Fibroblast of pulmonary artery (primary cell): ENCODE measurements at places on chromosomes 5 and 9.

- DNase-seq, result peak; percentile 92
These were observed 46.2 kb upstream of the FBXW11 start for GRCh38 chr5:172052450-172053236.

DNA sequence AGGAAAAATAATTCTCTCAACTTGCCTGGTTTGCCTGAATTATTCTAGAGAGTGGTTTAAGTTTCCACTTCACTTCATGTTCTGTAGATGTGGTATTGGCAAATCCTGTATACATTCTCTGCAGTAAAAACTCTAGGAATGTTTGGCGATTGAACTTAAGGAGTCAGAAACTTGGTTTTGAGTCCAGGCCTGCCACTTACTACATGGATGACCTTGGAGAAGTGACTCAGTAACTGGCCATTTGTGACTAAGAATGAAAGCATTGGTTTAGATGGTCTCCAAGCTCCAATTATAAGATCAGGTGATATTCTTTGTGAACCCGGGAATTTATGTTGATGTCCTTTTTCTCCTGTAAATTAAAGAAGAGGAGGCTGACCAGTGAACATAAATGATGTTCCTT is 233.8 kb downstream of the GAS1 start:
- peak; percentile 52 for DNase-seq

DNA sequence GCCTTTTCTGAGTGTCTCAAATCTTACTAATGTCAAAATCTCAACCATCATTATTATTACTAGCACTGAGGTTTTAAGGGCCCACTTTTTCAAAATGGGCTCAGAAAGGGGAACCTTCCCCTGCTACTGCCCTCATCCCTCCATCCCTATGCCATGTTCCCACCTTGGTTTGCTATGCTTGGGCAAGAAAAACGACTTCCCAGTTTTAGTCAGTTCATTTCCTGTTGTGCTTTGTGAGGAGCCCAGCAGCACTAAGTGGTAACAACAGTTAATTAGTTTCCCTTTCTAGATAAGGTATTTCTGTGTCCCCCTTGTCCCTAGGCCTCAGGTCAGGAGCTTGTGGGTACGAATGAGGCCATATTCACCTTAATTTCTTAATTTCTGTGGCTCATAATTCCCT is 595.2 kb downstream of the RAB3C start:
- DNase-seq, result no peak

DNA sequence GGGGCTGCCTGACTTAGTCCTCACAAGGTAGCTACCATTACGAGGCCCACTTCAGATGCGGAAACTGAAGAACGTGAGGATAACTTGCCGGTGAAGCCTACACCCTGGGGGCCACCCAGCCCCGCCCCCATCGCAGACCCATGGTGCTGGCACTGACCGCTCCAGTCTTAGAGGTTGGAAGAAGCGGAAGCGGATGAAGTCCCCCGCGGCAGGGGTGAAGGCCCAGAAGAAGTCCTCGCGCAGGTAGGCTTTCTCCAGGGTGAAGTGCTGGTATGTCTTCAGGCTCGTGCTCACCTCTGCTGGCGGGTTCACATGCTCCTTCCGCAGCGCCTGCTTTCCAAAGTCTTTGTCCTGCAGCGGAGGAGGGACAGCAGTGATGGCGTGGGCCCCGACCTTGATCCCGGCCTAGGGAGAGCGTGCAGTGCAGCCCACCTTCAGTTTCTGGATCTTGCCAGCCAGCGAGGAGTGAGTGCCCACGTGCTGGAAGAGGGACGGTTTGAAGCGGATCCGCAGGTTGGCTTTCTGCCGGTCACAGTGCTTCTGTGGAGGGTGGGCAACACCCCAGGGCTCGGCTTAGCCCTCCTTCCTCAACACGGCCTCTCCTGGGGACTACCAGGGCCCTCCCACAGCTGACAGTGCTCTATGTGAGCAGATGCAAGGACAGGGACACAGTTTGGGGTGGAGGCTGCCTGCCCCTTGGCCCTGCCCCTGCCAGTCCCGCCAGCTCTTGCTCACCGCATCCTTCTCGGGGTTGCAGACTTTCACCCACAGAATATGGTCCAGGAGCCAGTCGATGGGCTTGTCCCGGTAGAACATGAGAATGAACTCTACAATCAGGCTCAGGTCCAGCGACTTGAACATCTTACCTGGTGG is 5.2 kb downstream of the LTC4S start:
- no peak for DNase-seq

GRCh38 chr5:56344594-56344993 is 111.5 kb upstream of the ANKRD55 start:
- no peak for DNase-seq

DNA sequence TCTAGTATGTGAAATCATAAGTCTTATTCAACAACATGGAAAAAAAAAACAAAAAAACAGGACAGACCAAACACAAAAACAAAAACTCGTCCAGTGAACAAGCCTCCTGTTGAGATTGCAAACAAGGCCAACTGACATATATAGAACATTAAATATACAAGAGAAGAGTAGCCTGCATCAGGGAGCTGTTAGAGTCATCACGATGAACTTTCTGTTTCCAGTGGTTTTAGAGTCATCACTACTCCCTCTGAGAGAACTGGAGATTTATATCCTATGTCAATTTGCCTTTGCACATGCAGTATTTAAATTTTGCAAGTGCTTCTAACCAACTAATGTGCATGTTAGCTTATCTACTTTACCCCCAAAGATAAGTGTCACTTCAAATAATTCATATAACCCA is 9.9 kb downstream of the SNCAIP start:
- no peak for DNase-seq

DNA sequence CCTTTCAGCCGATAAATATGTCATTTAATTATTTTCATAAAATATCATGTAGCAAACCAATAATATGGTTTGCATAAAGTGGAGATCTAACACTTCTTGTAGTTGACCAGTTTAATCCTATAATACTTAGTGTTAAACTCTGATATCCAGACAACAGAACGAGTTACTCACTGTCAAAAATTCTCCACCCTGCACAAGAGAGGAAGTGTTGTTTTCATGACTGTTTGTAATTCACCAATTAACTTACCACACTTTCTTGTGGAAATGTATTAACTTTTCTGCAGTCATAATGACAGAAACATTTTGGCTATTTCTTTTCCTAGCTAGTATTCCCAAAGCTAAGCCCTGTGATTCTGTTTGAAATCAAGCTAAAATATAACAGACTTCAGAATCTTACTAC is 555.3 kb upstream of the FTMT start:
- DNase-seq, result no peak

- no peak for DNase-seq
These were observed 20.1 kb downstream of the TTC1 start for GRCh38 chr5:160029004-160029403.

DNA sequence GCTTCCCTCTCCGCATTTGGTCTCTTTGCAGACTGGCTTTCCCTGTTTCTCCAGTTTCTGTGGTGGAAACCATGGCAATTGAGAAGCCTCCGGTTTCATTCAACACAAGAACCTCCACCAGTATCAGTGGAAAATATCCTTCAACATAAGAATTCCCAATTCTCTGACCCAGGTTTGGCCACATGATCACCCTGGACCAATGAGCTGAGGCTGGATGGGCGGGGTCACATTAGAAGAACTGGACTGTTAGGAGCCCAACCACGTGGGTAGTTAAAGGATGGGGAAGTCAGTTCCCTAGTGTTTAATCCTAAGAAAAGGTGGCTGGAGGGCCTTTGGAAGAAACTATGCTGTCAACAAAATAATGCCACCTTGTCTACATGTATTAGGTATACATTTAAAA is 336.3 kb downstream of the DMRT2 start:
- no peak for DNase-seq

DNA sequence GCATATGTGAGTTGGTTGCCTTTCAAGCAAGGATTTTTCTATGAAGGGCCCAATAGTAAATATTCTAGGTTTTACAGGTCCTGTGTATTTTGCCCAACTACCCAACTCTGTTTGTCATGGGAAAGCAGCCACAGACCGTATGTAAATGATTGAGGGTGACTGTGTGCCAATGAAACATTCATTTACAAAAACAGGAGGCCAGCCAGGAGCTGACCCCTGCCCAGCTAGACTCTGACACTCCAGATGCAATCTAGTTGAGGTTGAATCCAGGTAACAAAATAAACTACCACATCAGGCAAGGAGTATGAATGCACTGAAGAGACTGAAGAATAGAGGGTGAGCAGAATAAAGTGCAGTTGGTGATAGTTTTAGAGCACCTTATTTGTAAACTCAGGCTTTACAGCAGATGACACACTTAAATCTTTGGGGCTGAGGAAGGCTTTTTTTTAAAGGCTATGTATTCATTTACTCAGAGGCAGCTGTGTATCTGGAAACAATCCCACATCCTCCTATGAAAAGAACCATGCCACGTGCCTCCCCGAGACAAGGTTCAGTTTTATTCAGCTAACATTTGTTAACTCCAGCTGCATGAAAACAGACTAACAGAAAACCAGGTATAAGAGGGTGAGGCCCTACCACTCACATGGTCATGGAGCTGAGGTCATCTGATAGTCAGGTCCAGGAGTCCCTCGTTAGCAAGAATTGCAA is 60.7 kb downstream of the SLC1A1 start:
- peak; percentile 54 for DNase-seq

DNA sequence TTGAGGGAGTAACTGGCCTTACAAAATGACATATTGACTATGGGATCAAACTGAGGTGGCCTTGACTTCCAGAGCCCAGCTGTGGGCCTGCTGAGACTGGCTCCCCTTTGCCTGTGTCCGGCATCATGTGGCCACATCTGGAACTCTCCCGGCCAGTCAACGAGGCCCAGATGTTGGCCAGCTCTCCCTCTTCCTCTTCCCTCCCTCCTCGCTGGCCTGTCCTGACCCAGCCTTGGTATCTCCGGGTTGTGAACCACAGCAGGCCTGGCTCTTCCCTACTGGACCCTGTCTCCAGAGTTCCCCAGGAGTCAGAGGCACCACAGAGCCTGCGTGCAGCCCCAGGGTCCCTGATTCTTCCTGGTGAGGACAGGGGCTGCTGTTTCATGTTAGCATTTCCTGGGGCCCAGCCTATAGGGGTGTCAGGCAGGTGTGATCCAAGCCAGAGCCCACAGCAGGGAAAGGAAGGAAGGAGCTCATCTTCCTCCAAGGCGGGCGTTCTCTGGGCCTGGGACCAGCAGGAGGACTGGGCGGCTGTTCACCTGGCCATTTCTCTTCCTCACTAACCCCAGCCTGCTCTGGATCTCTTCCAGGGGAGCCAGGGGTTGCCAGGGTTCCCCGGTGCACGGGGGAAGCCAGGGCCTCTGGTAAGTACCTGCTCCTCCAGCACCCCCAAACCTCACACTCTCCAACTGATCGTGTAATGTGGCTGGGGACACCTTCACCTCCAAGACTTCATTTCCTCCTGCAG is 81.2 kb downstream of the COL27A1 start:
- no peak for DNase-seq

DNA sequence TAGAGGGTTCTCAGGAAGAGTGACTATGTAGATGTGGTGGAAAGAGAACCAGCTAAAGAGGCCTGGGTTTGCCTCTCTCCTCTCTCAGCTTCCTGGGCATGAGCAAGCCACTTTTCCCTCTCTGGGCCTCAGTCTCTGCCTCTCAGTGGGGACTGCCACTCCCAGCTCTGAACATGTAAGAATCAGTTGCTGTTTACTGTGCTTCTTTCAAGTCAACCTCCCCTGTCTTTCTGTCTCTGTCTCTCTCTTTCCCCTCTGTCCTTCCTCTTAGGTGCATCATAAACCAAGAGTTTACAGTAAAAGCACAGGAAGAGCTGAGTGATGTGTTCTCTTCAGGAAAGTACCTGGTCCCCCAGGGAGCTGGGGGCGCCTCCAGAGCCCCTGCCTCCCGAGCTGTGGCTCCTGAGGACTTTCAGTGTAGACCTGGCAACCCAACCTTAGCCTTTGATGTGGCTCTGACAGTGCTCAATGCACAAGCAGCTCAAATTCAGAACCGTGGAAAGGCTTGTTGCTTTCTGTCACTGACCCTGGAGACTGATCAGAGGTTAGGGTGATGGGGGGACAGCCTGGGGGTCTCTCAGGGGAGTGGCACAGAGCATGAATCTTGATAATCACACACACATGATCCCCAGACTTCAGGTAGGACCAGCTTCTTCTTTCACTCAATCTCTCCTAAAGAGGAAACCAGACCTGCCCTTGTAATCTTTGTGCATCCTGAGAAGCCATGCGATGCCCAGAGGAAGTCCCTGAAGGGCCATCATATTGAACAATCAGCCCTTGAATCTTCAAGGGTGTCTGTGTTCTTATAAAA is 59.4 kb upstream of the TNFSF8 start:
- no peak for DNase-seq

DNA sequence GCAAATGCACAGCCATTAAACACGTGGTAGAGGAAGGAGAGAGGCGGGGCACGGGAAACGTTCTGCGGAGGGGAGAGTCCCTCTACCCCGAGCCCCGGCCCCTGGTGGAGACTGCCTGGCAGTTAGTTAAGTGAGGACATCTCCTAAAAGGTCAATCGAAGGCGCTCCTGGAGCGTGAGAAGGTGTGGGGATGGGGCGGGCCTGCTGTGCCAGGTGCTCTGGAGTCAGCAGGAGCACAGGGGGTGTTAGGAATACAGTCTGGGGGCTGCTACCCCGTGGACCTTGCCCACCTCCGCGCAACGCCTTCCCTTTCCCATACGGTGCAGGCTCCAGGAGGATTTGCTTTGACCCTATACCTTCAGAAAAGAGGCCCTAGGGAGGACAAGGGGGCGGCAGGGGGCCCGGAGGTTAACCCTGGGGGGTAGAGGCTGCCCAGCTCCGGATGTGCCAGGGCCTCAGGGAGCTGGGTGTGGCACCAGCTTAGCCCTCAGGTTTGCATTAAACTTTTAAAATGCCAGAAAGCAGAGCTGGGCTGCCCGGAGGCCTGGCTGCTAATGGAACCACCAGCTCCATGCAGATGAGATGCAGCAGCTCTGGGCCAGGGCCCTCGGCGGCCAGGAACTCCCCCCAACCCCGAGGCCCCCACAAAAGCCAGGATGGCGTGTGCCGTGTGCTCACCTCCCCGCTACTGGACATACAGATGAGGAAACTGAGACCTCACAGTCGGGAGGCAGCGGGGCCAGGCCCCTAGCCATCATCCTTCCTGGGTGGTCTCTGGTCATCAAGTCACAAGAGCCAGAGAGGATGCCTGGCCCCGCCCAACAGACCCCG is 39.2 kb downstream of the NACC2 start:
- DNase-seq, result no peak

DNA sequence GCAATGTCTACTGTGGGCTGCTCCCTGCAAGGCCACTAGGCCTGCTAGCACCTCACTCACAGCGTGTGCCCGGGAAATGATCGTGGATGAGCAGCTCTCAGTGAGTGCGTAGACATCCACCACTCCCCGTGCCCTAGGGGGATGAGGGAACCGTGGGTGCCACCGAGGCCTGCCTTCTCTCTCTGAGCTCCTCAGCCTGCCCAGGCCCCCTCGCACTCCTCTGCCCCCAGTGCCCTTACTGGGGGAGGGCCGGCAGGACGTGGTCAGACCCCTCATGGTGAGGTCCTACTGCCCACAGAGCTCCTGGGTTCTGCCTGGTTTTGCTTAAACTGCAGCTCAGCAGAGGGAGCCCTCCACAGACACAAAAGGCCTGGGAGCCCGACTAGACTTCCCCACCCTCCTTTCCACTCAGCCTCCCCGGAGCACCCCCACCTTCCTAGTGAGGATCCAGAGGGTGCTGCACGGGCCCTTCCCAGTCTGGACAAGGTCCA is 220.0 kb downstream of the CACNA1B start:
- no peak for DNase-seq
